ENCODE measurements at places on chromosomes 5 and 9.
A peak's percentile ranks its signal among the peaks of the same experiment; 100 is the strongest.

DNA sequence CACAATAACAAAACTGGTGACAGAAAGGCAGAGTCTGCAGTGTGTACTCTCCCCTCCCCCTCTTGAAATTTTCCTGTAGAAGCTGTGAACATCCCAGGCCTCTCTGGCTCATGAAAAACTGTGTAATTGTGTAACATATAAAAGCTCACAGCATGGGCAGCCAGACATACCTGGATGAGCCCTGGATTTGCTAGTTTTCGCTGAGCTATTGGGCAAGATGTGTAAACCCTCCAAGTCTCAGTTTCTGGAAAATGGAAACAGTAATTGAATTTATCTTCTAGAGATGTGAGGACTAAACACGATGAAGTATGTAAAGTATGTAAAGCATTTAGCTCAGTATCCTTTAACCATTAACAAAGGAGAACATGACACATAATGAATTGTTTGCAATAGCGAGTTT lies 143.2 kb upstream of the ANKH start:
- no peak for DNase-seq

GRCh38 chr9:14608540-14608939 lies 84.7 kb downstream of the ZDHHC21 start:
- DNase-seq: no peak

GRCh38 chr5:142046191-142046590 lies 33.4 kb upstream of the GNPDA1 start:
- DNase-seq: no peak

DNA sequence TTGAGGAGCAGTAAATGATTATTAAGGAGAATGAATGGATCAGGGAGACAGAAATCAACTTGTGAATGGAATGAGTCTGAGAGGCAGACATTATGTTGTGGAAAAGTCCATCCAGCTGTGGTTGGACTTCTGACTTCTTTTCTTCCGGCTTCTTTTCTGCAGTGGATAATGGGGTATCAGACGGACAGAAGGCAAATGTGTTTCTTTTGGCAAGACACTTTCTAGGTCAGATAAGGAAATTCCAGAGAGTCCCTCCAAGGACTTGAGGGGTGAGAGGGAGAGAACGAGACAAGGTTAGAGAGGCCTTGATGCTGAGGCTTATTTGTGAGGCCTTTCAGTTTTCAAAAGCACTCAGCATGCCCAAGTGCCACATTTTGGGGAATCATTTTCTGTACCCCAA lies 17.1 kb upstream of the GRHPR start:
- DNase-seq: no peak

GRCh38 chr5:106600803-106601202 lies 1069.9 kb downstream of the EFNA5 start:
- DNase-seq: no peak

GRCh38 chr5:119532637-119533036 lies 80.3 kb downstream of the HSD17B4 start:
- DNase-seq: no peak

DNA sequence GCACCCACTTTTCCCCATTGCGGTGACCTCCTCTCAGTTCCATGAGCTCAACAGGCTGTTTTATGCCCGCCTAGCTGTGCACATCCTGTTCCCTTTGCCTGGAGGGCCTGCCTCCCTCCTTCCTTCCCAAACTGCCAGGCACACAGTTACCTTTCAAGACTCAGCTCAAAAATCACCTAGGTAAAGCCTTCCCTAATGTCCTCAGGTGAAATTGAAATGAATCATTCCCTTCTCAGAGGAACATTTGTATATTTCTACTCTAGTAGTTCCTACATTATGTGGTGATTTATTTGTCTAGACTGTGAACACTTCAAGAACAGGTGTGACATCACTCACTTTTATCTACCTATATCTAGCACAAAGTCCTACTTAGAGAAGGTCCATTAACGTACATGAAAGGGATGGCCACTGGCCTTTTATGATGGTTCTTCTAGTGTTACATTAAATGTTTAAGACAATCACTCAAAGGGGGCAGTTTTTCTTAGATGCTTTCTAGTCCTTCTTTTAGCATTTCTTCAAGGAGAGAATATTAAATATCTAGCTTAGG lies 103.5 kb upstream of the EQTN start:
- DNase-seq: no peak

DNA sequence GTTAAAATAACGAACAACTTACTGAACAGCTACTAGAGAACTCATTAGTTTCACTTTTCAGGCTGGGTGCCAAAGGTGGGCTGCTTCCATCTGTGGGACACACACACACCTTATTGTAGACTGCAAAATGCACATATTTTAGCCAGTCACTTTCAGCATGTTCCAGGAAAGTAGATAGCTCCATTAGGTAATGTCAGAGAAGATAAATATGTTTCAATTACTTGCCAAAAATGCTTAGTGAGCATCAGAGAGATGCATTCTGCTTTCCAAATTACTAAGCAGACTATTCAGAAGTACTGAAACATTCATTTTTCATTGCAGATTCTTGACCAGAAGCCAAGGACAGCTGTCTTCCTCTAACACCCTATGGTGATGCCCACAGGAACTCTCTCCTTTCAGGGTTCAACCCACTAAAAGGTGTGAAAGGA lies 56.2 kb upstream of the APC start:
- DNase-seq: no peak

- no peak for DNase-seq
These were observed 217.2 kb downstream of the MEF2C start for GRCh38 chr5:88665750-88666215.

GRCh38 chr5:34735491-34736426 lies 79.6 kb downstream of the RAI14 start:
- no peak for DNase-seq

- DNase-seq: no peak
These were observed 805.0 kb upstream of the C9orf72 start for GRCh38 chr9:28378231-28378630.

DNA sequence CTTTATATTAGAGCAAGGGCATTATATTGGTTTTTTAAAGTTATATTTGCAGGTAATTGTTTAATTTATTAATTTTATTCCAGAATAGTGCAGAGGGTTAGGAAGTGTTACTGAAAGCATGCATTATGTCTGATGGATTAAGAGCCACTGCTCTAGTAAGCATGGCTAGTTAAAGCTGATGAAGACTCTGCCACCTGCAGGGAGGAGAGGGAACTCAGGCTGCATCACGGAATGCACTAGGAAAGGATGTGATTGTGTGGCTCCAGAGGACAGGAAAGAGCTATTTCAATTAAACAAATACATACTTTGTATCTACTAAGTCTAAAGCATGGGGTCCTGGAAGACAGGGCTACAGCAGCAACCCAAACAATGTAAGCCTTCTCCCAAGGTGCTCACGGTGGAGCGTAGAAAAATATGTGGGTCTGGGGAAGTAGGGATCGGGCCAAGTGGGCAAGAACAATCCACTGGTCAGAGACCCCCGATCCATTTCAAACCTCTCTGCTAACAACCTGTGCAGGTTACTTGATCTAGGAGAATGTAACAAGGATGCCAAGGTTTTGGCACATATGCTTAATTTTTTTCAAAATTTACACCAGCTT lies 15.3 kb upstream of the GRXCR2 start:
- DNase-seq: peak; percentile 50

- DNase-seq: no peak
These were observed 116.7 kb downstream of the PPP2R2B start for GRCh38 chr5:146761811-146762210.

DNA sequence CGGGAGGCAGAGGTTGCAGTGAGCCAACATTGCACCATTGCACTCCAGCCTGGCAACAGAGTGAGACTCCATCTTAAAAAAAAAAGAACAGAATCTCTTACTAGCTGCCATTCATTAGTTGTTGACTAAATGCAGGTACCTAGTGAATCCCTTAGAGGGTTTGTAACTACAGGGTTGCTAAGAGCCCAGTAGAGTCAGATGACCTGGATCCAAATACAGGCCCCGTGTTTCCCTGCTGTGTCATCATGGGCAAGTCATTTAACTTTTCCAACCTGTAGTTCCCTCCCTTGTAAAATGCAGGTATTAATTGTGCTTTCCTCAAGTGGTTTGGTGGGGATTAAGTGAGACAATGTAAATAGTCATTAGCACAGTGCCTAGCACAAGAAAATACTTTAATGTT lies 32.8 kb downstream of the PLAC8L1 start:
- DNase-seq: no peak

DNA sequence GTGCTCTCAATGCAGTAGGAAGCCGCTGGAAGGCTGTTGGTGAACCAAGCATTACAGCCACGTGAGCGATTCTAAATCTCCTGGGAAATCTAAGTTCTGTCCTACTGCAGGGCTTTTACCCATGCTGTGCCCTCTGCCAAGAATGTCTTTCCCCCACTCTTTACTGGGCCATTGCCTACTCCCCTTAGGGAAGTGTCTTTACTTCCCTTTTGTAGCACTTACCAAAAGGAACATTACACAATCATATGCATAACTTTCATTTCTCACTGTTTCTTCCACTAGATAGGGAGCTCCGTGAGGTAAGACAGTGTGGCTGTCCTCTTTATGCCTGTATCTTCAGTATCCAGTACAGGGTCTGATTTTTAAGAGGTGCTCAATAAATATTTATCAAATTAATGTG lies 241.7 kb upstream of the NR4A3 start:
- no peak for DNase-seq

- no peak for DNase-seq
These were observed 161.1 kb downstream of the CSNK1G3 start for GRCh38 chr5:123673107-123673506.

DNA sequence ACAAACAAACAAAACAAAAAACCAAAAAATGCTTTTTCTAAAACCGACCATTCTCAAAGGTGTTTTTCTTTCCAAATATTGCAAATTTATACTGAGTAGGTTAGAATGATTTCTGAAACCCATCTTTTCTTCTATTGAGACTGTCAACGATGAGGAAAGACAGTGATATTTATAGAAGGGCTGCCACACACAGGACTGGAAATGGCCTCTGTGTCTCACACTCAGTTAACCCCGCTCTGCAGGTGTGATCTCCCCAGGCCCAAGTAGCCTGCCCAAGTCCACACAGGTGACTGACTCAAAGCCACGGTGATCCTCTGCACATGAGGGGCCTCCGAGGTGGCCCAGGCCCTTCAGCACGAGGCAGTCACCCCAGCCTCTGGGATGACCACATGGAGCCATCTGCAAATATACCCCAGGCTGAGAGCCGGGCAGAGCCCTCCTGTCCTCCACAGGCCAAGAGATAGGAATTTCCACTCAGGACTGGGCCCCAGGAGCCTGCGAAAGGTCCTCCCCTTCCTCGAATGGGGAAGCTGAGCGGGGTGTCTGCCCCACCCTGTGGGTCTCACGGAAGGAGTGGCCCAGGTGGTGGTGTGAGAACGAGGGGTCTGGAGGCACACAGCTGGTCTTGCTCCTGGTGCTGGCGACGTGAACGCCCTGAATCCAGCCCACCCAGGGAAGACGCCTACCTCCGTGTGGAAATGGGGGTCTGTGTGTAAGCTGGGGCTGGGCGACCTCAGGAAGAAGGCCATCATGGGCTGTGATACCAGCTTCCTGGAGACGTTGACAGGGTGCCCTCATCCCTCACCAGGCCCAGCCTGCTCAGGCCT lies 53.0 kb upstream of the PHYKPL start:
- DNase-seq: no peak

- DNase-seq: no peak
These were observed 1.6 kb downstream of the ANXA2R start for GRCh38 chr5:43038496-43038989.

- no peak for DNase-seq
These were observed 414.1 kb upstream of the MEF2C start for GRCh38 chr5:89297066-89297465.

GRCh38 chr9:134912126-134912840 lies 5.4 kb downstream of the FCN1 start:
- DNase-seq: no peak

DNA sequence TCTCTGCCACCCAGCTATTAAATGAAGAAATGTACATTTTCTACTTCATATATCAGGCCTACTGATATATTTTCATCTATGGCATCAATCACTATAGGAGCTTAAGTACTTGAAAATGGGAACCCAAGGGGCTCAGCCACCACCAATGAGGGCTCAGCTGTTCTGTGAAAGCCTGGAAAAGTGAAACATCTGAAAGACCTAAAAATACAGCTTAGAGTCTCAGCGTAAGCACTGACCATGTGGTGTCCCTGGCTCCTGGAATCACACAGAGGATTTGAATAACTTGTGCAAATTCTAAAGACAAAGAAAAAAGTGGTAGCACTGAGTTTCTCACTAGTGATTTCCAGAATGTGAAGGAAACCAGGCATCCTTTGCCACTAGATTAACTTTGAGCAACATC lies 64.5 kb downstream of the PTPRD start:
- DNase-seq: no peak

- no peak for DNase-seq
These were observed 35.7 kb downstream of the EXD3 start for GRCh38 chr9:137387114-137387890.

GRCh38 chr9:8604201-8604600 lies 804.6 kb upstream of the DMAC1 start:
- no peak for DNase-seq

- no peak for DNase-seq
These were observed 291.7 kb downstream of the NR3C1 start for GRCh38 chr5:143111799-143112198.

- DNase-seq: no peak
These were observed 32.1 kb upstream of the ALDH1A1 start for GRCh38 chr9:72984991-72985390.

DNA sequence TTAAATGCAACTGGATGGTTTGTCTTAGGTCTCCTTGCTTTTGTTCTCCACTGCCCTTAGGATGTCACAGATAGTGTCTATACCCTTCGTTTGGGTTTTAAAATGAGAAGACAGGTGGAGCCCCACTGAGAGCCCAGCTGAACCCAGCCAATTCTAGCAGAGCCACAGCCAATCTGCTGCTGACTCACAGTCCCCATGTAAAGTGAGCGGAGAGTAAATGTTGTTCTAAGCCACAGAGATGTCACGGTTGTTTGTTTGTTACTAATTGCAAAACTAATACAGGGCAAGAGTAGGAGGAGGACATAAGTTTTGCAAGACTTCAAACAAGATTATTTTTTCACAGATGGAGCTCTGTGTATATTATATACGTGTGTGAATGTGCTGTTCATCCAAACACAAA lies 50.5 kb upstream of the AGXT2 start:
- DNase-seq: no peak

GRCh38 chr9:87181670-87182069 lies 234.4 kb upstream of the GAS1 start:
- DNase-seq: no peak

DNA sequence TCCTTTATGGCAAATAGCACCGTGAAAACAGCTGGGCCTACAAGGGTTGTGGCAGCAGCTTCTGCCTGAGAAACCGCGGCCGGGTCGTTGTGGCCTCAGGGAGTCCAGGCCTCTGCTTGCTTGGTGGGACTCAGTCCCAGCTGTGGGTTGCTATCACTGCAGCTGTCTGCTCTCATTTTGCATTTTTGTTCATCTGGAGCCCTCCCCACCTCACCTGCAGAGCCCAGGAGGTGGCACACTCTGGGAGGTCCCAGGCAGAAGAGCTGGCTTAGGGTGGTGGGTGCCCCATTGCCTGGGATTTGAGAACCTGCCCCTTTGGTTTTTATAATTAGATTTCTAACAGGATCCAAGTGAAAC lies 138.4 kb downstream of the GADD45G start:
- no peak for DNase-seq

GRCh38 chr5:61735531-61735930 lies 403.5 kb downstream of the ZSWIM6 start:
- no peak for DNase-seq

- peak; percentile 12 for DNase-seq
These were observed 307.2 kb downstream of the GADD45G start for GRCh38 chr9:89911721-89912604.

Measured in AG08396 (cell line).